NCI-H1105 treated with DMSO at 0.1 percent for 48 hours (cell line): ENCODE measurements at places on chromosomes 1 and 21.

DNA sequence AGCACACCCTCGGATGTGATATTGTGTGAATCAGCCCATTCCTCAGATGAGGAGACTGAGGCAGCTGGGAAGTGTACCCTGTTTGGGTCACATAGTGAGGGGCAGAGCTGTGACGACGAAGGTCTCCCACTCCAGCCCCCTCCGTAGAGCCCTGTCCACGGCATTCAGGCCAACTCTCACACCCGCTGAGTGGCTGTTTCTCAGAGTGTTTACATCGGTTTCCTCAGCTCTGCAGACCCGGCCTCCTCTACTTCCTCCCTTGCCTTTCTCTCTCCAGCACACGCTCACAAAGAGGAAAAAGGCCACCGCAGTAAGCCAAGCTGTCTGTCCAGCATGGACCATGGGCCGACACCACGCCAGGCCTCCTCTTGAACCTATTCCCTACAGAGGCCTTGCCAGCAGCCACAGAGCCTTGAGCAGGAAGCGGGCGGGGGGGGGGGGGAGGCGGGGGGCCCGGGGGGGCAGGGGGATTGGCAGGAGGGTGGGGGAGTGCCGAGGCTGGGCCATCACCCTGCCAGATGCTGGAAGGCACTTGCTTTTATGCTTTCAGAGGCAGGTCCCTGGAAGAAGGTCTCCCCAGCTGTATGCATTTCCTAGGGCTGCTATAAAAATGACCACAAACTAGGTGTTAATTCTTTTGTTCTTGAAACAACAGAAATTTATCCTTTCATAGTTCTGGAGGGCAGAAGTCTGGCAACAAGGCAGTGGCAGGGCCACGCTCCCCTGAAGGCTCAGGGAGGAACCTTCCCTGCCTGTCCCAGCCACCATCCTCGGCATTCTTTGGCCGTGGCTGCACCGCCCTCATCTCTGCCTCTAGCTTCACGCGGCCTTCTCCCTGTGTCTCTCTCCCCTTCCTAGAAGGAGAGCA lies 178.4 kb downstream of the PSMG1 start:
- DNase-seq, result no peak

GRCh38 chr1:218324226-218324580 lies 20.9 kb upstream of the TGFB2 start:
- no peak for DNase-seq

DNA sequence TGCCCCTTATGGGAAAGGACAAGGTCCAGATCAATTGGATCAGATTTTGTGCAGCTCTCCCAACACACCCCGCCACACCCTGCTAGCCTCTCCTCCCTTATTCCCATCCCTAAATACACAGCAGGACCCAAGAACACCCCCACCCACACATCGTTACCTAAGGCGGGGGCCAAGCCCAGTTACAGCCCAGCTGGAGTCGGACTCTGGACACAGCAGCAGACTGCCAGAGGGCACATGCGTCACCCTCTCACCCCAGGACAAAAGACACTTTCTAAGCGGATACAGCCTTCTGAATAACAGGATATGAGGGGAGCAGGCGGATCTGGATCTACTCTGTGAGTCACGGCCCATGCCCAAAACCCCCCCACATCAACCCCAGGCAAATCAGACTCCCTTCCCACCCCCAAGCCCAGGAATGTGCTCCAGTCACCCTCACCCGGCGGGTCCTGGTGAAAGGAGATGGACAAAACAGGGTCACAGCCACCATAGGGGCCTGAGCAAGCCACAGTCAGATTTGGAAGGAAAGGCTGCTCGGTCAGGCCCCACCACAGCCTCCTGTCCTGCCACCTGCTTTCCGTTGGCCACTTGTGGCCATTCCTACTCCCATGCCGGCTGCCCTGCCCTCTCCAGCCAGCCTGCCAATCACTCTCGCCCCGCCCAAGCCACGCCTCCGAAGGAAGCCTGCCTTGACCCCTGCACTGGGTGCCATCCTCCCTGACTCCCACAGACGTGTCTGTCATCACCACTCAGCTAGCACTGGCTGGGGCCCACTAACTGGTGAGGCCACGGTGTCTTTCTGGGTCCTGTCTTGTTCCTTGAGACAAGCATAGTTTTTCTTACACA lies 4.0 kb downstream of the S100A16 start:
- DNase-seq, result no peak

- DNase-seq, result no peak
These were observed 4.8 kb upstream of the GPR37L1 start for GRCh38 chr1:202117898-202118371.

- peak; percentile 90 for DNase-seq
These were observed 45.4 kb downstream of the PLEKHA6 start for GRCh38 chr1:204314171-204314892.

GRCh38 chr1:37147392-37147831 lies 113.1 kb upstream of the GRIK3 start:
- DNase-seq, result no peak

GRCh38 chr1:17984583-17984982 lies 123.0 kb upstream of the IGSF21 start:
- peak; percentile 13 for DNase-seq

DNA sequence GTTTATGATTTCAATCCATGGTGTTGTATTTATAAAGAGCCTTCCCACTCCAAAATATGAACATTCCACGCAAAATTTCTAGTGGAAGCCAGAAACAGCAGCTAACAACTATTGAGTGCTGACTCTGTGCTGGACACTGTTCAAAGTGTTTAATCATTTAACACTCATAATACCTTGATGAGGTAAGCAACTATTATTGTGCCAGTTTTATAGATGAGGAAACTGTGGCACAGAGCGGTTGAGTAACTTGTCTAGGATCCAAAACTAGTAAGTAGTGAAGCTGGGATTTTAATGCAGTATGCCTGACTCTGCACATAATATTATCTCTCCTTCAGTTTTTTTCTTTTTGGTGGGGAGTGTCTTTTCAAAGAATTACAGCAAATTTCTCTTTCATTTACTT lies 228.3 kb downstream of the SLC35F3 start:
- DNase-seq, result no peak

DNA sequence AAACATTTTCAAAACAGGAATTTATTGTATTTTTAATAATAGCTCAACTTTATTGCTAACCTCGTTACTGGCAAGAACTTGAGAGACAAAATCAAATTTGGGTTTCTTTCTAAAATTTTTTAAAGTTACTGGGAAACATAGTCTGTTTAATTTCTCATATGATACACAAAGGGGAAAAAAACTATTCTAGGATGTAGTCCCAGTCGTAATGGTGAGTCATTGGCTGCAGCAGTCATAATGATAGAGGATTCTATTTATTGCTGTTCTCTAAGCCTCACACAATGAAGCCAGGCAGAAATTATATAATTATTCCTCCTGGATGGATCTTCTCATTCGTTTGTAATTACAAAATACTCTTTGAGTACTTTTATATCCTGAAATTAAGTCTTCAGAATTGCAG lies 326.5 kb upstream of the SGIP1 start:
- DNase-seq, result peak; percentile 62

- DNase-seq, result no peak
These were observed 16.2 kb downstream of the TTC39A start for GRCh38 chr1:51313961-51314777.

DNA sequence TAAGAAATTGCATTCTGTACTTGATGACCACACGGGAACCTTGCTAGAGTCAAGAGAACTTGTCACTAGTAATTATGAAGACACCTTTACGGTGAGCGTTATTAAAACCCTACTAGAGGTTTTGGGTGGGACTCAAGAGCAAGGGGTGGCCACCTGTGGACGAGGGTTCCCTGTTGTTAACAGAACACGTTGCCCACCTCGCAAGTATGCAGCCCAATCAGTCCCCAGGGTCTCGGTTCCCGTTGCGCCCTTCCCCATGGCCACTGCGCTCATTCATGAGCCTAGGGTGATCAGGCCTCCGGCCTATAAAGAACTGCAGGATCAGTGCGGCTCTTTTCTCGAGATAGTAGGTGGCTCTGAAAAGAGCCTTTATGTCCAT lies 30.2 kb upstream of the RNF187 start:
- peak; percentile 39 for DNase-seq

- no peak for DNase-seq
These were observed 93.3 kb downstream of the PDE9A start for GRCh38 chr21:42746593-42747275.

GRCh38 chr21:44357064-44357837 lies 3.8 kb downstream of the TRPM2 start:
- DNase-seq, result no peak

DNA sequence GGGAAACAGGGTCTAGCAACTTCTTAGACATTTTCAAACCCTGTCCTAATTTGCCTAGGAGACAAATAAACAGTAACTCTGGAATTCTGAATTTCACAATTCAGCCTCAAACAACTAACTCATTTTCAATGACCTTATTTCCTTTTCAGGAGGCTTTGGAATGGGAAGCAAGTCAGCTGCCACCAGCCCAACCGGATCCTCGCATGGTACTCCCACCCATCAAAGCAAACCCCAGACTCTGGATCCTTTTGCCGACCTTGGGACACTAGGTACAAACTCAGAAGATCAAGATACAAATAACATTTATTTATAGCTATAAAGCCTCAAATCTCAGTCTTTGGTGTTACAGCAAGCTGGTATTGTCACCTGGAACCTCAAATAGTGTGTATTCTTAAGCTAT lies 18.9 kb upstream of the LEPR start:
- no peak for DNase-seq

DNA sequence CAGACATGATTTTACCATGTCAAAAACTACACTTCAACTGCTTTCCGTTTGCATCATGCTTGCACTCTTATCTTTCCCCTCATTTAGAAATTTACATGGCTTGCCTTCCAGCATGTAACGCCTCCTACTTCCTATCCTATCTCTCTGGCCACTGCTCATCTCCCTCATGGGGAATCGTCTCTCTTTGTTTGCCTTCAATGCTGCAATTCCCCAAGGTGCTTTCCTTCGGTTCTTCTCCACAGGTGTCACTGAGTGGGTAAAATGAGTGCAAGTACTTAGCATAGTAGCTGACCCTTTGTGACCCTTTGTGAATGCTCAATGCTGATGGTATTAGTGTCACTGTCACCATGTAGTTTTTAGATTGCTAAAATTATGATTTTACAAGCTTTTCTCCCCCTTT lies 63.1 kb downstream of the APP start:
- no peak for DNase-seq

DNA sequence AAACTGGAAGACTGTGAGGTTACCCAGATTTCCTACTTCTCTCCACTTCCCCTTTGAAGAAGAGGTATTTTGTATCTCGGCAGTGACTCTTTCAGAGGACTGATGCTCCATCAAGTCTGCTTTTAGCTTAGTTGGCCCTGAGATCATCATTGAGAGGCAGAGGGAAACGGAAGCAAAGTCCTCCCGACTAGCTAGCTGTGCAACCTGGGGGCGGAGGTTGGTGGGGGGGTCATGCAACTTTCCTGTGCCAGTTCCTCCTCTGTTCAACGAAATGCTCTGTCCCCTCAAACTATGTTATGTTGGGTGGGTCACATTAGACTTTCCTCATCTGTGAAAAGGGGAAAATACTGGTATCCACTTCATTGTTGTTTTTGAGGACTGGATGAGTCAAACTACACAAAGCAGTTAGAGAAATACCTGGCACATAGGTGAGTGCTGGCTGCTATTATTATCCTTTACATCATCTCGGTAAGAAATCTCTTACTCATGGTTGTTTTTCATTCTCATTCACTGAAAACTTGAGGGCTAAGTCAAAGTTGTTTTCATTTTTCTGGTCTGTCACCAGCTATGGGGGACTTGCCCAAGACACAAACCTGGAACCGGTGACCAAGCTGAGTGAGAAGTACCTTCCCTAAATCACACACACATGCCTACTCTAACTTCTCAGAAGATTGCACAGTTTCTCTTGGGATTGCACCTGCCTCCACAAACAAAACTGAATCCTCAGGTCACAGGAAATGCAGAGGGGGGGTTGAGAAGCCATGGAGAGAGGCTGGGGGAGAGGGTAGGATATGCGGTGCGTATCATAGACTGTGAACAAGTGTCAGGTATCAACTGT lies 83.3 kb downstream of the ABCA4 start:
- DNase-seq, result no peak

DNA sequence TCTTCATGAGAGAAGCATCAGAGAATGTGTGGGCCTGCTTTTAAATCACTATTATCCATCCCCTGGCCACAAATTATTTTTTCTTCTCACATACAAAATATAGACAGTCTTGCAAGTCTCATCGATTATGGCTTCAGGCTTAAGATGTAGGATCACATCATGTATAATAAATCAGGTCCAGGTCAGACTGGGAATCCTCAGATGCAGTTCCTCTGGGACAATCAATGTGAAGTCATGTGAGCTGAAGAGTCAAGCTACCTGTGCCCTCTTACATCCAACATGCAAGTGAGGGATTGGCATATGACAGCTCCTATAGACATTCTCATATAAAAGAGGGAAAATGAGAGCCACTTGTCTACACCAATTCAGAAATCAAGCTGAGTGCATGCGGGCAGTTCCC lies 631.8 kb downstream of the PTPRU start:
- no peak for DNase-seq

DNA sequence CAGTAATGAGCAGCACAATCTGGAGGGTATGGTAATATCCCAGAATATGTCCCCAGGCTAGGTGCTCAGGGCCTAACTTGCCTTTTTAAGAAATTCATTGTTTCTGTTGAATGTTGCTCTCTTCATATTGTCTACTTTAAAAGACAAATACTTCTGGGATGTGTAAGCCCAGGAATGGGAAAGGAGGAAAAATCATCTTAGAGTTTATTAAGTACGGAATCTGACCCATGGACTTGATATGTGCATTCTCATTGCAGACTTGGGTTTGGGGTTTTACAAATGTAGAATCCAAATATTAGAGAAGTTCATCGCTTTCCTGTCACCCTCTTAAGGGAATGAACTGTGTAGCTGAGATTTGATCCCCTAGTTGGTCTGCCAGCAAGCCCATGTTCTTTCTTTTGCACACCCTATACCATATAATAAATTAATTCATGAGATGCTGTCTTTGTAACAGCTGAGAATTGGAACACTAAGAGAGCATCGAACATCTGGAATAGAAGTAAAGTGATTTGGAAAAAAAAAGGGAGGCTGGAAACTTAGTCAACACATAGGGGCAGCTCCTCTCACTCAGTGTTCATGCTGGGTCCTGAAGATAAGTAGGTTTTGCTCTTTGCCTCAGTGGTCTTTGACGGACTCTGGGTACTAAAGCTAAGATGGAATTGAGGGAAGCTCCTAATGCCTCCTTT lies 235.8 kb upstream of the C1orf105 start:
- DNase-seq, result no peak

GRCh38 chr1:44642255-44642654 lies 32.0 kb downstream of the TMEM53 start:
- no peak for DNase-seq

GRCh38 chr1:231337043-231337471 lies 595 bp downstream of the EXOC8 start:
- DNase-seq, result no peak

DNA sequence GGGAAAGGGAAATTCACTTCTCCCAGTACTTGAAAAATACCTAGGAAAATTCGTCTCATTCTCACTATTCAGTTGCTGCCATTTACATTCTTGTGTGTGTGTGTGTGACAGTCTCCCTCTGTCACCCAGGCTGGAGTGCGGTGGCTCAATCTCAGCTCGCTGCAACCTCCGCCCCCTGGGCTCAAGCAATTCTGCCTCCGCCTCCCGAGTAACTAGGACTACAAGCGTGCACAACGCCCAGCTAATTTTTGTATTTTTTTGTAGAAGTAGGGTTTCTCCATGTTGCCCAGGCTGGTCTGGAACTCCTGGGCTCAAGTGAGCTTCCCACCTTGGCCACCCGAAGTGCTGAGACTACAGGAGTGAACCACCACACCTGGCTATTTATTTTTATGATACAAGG lies 1.2 kb downstream of the SNAPIN start:
- DNase-seq, result no peak
